ENCODE measurements at places on chromosomes 7 and 10.

GRCh38 chr7:17526621-17527020, 228.2 kb downstream of the AHR start:
- H3K27ac ChIP-seq = no peak overlapping the region
- peaks cover 4% of the 10 kb centered on the region for H3K4me1 ChIP-seq
- no peaks in the 10 kb centered on the region for H3K27me3 ChIP-seq
- no peaks in the 10 kb centered on the region for H3K36me3 ChIP-seq
- no peak overlapping the region for H3K4me3 ChIP-seq

DNA sequence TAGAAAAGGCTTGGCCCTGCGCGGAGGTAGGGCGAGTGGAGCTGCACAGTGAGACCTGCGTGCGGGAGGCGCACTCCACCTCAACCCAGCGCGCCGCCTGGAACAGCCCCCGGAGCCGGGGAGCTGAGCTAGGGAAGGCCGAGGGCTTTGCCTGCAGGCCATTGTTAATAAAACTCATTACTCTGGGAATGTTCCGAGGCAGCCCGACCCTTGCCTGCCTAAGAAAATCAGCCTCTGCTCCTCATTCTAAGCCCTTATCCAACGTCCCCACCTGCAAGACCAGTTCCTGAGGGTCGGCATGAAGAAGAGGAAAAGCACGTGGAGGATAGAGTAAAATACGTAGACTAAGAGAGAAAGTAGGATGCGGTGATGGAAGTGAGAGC, 55.3 kb downstream of the C7orf25 start:
- H3K36me3 ChIP-seq = no peaks in the 10 kb centered on the region
- no peak overlapping the region for H3K27ac ChIP-seq
- no peak overlapping the region for H3K4me3 ChIP-seq
- no peak for DNase-seq
- H3K4me1 ChIP-seq = no peaks in the 10 kb centered on the region

DNA sequence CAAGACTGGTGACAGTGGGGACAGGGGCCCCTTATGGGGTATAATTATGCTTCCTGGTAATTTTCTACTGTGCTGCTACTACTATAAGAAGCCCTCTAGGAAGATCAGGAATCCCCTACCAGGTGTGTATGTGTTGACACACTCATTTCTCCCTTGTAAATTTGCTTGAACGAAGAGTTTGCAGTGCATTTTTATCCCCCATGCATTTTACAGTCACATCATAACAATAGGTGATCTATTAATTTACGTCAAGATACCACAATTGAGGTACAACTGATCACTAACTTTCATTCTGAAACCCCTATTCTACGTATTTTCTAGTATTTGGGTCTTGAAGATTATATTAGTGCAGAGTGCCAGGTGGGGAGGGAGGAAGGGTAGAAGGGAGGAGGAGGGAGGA, 252.2 kb downstream of the NSUN6 start:
- H3K27ac ChIP-seq = no peak overlapping the region
- H3K4me1 ChIP-seq = peaks cover 10% of the 10 kb centered on the region
- no peak for DNase-seq
- H3K4me3 ChIP-seq = no peak overlapping the region

- H3K4me1 ChIP-seq = no peaks in the 10 kb centered on the region
- H3K27ac ChIP-seq = no peak overlapping the region
- peaks cover 3% of the 10 kb centered on the region for H3K36me3 ChIP-seq
- H3K4me3 ChIP-seq = no peak overlapping the region
Measured at GRCh38 chr10:44478040-44478439, 93.1 kb upstream of the CXCL12 start.

DNA sequence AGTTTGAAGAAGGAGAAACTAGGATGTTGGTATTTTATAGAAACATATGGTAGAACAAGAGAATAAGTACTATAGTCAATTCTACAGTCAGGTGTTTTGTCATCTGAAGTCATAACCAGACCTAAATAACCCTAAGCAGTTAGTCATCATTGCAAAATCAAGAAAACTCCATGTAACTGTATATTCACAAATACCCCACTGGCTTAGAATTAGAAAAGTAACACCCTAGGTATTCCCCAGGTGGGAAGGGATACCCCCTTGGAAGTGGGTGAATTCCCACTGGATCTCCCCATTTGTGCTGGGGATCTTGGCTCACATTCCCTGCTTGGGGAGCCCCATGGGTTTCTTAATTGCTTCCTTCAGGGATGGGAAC, 45.9 kb upstream of the ITGB8 start:
- no peak overlapping the region for H3K27ac ChIP-seq
- H3K4me1 ChIP-seq = no peaks in the 10 kb centered on the region
- no peaks in the 10 kb centered on the region for H3K27me3 ChIP-seq
- no peak for DNase-seq
- H3K4me3 ChIP-seq = no peak overlapping the region

DNA sequence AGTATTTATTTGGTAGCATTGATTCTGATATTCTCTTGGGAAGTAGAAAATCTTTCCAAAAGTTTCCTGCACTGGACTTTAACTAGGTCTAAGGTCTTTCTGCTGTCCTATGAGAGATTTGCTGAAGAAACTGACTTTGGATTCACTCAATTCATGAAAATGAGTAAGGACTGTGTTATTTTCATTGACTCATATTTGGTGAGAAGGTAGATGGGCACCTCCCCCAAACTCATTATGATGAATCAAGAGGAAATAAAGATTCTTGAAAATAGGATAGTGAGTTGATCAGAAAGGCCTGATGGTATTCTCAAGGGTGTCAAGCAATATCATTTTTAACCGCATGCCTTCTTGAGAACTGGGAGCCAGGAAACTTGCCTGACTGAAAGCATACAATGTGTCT, 110.3 kb downstream of the RNF133 start:
- no peak overlapping the region for H3K4me3 ChIP-seq
- no peak overlapping the region for H3K27ac ChIP-seq
- no peaks in the 10 kb centered on the region for H3K4me1 ChIP-seq
- DNase-seq = no peak

DNA sequence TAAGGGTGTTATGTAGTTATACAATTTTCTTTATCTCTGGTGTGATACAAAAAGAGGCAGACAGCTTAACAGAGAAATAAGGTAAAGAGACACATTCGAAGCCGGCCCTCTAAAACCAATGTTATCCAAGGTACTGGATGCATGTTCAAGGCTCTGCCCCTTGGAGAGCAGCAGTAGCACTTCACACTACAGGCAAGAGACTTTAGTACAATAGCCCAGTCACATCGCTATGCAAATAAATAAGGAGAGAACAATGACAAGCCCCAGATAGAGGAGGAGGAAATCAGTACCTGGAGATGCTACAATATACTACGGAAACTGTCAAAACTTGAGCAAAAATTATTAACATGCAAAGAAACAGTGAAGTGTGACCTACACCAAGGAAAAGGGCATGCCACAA, 111.1 kb downstream of the ITGB1 start:
- no peaks in the 10 kb centered on the region for H3K27me3 ChIP-seq
- H3K4me1 ChIP-seq = no peaks in the 10 kb centered on the region
- no peak overlapping the region for H3K4me3 ChIP-seq
- no peak overlapping the region for H3K27ac ChIP-seq

DNA sequence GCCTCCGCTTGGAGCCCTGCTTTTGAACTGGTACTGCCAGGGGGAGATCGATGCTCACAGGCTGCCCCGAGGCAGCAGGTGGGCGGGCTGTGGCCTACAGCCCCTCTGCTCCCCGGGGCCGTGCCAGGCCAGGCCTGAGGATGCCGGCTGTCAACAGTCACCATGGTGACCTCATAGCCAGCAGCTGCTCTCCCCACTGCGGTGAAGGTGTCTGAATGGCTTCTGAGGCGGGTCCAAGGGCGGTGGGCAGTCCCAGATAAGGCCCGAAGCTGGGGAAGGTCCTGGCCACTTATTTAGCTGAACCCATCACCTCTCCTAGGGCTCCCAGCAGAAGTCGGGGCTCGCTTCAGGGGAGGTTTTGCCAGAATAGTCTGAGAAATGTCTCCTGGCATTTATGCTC, 179.3 kb downstream of the ARHGAP12 start:
- H3K36me3 ChIP-seq = no peaks in the 10 kb centered on the region
- peaks cover 22% of the 10 kb centered on the region for H3K4me1 ChIP-seq
- peak; percentile 12 for DNase-seq

- no peak overlapping the region for H3K27ac ChIP-seq
- H3K4me3 ChIP-seq = no peak overlapping the region
- no peaks in the 10 kb centered on the region for H3K36me3 ChIP-seq
- H3K4me1 ChIP-seq = no peaks in the 10 kb centered on the region
- no peak for DNase-seq
Measured at GRCh38 chr7:83055197-83055596, 107.5 kb downstream of the PCLO start.

GRCh38 chr7:105589356-105590077, 8.2 kb upstream of the EFCAB10 start:
- H3K36me3 ChIP-seq = no peaks in the 10 kb centered on the region
- H3K4me1 ChIP-seq = peaks cover 6% of the 10 kb centered on the region
- no peak overlapping the region for H3K4me3 ChIP-seq
- peak; percentile 40 for DNase-seq
- H3K27ac ChIP-seq = peak overlapping the region; percentile 39

DNA sequence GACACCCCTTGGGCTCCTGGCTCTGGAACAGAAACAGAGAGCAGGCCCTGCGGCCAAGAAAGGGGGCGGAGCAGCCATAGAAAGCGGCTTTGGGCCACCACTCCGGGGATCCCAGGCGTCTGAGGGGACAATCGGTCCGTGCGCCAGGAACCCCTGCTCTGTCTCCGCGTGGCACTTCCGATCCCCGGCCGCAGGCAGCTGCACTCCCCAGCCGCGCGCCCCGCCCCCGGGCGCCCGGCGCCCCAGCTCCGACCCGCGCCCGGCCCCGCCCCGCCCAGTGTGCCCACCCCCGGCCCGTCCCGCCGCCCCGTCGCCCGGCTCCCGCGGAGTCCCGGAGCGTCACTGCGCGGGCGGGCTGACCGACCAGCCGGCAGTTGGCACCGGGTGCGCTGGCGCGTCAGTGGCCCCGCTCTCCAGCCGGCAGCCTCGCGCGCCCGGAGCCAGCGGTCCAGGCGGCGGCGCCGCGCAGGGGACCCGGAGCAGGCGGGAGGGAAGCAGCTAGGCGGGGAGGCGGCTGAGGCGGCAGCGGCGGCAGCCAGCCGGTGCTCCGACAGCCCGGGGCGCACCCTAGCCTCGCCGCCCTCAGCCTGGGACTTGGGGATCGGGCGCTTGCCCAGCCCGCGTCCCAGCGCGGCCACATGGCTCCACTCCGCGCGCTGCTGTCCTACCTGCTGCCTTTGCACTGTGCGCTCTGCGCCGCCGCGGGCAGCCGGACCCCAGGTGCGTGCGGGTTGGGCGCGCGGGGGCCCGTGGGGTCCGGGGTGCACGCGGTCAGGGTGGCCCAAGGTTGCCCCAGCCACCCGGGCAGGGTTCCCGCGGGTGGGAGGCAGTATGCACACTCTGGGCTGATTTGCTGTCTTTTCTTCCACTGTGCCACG, at the start of gene ADAMTS14:
Gene ADAMTS14, plus strand, starts transcription at position 342 of the 878 bp plus-strand sequence. Its CDS starts 297 bp downstream, at position 639.
- no peaks in the 10 kb centered on the region for H3K36me3 ChIP-seq
- peak within 1 kb of the TSS; percentile 72 for H3K4me3 ChIP-seq
- DNase-seq = peak; percentile 24
- H3K27me3 ChIP-seq = peaks cover 57% of the 10 kb centered on the region
- H3K4me1 ChIP-seq = peaks cover 24% of the 10 kb centered on the region

- H3K27me3 ChIP-seq = no peaks in the 10 kb centered on the region
- H3K4me3 ChIP-seq = no peak overlapping the region
- peak; percentile 74 for DNase-seq
- H3K36me3 ChIP-seq = no peaks in the 10 kb centered on the region
- peaks cover 6% of the 10 kb centered on the region for H3K4me1 ChIP-seq
Measured at GRCh38 chr7:4830176-4830575, 31.7 kb downstream of the PAPOLB start.

DNA sequence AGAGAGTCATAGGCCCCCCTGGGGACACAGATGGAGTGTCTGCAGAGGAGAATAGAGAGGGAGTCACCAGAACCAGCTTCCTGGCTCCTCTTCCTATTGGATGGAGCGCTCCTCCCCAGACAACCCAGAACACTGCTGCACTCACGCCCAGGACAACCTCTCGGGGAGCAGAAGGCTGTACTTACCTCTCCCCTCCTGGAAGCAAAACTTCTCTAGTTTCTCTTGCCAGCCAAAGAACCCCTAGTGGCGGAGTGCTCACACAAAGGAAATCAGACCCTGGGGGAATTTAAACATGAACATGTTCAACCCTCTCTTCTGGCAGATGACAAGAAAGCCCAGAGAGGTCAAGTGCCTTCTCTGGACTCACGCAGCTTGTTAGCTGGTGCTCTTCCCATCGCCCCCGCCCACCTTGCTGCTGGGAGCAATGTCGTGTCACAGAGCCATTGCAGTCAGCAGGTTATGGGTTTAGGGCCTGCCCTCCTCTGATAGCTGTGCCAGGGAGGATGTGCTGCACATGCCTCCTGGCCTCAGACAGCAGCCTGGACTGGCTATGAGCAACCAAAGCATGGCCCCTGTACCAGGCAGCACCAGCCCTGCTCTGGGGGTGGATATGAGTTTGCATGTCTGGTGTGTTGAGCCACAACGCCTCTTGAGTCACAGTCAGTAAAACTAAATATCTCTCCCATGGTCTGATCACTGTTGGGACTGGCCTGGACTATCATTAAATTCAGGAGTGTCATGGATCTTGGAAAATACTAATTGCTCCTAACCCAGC, 84.4 kb downstream of the SLIT1 start:
- H3K36me3 ChIP-seq = no peaks in the 10 kb centered on the region
- H3K4me1 ChIP-seq = peaks cover 41% of the 10 kb centered on the region
- DNase-seq = no peak
- no peak overlapping the region for H3K27ac ChIP-seq

DNA sequence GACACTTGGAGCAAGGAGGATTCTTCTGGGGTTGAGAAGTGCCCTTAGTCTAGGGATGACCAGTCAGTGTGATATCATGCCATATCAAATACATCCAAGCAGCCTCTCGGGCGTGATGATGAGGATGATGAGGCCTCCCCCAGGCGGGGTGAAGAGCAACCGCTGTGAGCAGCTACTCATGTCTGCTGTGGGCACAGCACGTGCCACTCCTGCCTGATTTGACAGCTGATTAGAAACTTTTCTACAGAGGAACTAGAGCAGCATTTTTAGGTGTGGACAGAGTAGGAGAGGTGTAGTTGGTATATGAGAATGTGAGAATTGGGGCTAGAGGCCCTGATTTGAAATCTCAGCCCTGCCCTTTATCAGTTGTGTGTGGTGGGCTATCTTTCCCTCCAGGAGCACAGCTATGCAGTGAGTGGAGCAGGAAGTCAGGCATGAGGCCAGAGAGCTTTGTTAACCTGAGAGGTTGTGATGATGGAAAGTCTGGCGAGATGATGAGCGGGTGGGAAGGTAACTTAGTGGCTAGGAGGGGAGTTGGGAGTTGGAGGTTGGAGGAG, 49.6 kb upstream of the COBL start:
- H3K4me1 ChIP-seq = no peaks in the 10 kb centered on the region
- no peak overlapping the region for H3K4me3 ChIP-seq
- no peaks in the 10 kb centered on the region for H3K27me3 ChIP-seq
- no peak for DNase-seq
- H3K27ac ChIP-seq = no peak overlapping the region
- H3K36me3 ChIP-seq = peaks cover 6% of the 10 kb centered on the region

DNA sequence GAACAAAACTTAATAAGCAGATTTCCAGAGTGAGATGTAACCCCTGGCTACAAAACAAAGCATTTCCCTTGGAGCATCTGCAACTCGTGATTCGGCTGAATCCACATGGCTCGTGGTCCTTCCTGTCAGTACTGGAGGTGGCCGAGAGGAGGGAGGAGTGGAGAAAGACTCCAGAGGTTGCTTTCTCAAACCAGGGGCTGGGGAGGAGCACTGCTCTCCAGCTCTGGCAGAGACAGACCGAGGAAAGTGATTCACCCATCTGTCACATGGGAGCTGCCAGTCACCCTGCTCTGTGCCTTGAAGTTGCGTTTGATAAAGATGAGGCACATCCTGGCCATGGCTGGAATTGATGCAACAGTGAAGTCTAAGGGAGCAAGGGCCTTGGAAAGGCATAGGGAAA, 72.7 kb downstream of the COL13A1 start:
- no peaks in the 10 kb centered on the region for H3K36me3 ChIP-seq
- H3K4me1 ChIP-seq = peaks cover 22% of the 10 kb centered on the region
- no peaks in the 10 kb centered on the region for H3K27me3 ChIP-seq
- DNase-seq = no peak
- H3K4me3 ChIP-seq = no peak overlapping the region
